Activated T-cell treated with anti-CD3 and anti-CD28 coated beads, Interleukin-2, amount 50 U/mL, for 24 hours (primary cell): ENCODE measurements at places on chromosomes 1 and 21.

GRCh38 chr1:198908995-198909394 lies 270.2 kb downstream of the PTPRC start:
- DNase-seq = no peak

GRCh38 chr21:30839304-30839703 lies 9.7 kb upstream of the KRTAP7-1 start:
- peak; percentile 32 for DNase-seq

DNA sequence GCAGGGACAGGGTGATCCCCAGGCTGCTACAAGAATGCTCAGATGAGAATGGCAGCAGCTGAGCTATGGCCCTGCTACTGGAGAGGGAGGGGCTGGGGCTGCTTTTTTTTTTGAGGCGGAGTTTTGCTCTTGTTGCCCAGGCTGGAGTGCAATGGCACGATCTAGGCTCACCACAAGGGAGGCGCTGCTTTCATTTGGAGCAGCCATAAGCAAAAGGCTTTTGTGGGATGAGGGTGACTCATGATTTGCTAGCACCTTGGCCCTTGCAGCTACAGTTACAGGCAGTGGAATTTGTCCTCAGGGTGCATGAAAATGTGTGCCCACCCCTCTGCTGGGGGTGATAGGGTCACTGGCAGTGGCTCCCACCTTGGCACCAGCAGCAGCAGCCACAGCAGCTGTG lies 32.4 kb upstream of the CYP4A22 start:
- DNase-seq = no peak

GRCh38 chr1:15304708-15305467 lies 57.9 kb downstream of the FHAD1 start:
- peak; percentile 79 for DNase-seq

DNA sequence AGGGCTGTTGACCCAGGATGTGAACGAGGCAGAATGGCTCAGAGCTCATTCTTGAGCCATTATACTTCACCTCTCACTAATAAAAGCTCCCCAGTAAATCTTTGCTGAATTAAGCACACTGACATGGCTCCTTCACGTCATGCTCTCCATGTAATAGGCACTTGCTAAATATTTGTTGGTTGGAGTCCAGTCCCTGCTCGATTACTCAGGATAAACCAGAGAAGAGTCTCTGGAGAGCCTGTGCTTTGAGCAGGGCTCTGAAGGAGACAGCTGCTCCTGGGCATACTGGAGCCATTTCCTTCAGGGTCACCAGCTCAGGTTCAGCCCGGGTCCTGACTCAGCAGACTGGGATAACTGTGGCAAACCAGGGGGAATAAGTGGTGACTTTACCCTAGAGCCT lies 46.9 kb downstream of the HLX start:
- DNase-seq = no peak

DNA sequence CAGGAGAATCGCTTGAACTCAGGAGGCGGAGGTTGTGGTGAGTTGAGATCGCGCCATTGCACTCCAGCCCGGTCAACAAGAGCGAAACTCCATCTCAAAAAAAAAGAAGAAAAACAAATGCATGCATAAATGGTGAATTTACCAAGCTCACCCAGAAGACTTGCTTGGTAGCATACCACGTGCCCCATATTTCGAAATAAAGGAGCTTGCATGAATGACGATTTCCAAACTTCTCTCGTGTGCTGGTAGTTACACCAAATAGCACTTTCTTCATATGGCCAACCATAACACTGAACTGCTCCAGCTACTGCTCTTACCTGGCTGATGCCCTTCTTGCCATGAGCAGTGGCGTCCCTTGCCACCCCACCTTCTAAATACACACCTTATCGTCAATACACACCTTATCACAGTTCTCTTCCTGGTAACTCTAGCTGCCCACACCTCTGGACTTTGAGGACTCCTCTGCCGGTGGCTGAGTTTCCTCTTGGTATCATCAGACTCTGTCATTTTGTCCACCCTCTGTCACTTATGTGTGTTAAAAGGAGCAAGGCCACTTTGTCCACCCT lies 2.8 kb downstream of the DOP1B start:
- DNase-seq = no peak

DNA sequence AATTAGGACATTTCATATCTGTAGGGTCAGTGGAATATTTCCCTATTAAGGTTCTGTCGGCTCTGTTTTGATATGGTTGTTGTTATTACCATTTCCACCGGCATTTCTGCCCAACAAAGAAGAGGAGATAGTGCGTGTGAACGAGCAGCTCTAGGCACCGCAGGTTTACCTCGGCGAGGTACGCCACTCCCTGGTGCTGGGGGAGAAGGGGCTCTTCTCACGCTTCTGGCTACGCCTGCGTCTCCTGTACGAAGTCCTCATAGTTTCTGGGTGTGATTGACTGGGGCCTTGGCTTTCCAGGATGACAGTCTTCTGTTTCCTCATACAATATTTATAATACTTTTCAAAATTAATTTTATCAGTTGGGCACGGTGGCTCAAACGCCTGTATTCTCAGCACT lies 54.4 kb upstream of the DIP2A start:
- no peak for DNase-seq

DNA sequence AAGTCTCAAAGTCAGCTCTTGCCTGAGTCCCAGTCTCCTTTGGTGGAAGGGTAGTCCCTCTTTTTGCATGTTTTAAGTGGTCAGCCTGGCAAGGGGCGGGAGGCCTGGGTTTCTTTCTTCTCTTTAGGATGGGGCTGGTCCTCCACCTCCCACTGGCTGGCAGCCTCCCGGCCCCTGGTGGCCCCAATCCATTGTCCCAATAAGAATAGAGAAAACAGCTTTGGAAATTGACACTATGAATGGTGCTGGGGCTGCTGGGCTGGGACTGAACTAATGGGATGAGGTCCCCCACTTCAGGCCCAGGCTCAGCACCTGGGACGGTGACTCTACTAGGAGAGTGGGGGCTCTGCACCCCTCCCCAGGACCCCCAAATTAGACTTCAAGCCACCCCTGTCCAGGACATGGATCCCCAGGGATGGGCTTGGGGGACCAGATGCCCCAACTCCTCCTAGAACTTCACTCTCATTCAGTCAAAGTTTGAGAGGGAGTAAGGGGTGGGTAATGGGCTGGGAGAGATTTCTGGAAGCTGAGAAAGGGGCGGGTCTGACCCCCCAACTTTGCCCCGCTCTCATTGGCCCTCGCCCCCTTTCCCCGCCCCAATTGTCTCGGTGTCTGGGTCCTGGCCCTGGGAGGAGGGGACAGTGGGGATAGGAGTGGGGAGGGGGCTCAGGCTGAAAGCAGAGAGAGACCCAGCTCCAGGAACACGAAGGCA lies 18.2 kb downstream of the SLC27A3 start:
- no peak for DNase-seq

DNA sequence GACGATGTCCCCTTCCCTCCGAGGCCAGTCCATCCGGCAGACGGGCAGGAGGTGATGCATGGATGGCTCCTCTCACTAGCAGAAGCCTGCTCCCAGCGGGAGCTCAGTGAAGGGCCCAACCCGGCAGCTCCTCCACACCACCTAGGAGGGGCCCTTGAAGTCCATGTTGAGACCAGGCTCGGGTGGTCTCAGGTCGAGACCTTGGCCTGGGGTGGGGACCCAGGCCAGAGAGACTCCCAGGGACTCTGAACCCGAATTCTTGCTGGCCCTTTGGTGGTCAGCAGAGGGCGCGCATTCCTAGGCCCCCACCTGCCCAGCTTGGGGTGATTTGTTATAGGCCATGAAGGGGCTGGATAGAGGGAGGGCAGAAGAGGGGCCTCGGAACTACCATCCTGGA lies 642 bp upstream of the NT5C1A start:
- peak; percentile 63 for DNase-seq

- no peak for DNase-seq
Observed at GRCh38 chr1:65105596-65105995, 42.4 kb upstream of the AK4 start.

GRCh38 chr21:34132926-34133325 lies 59.5 kb downstream of the MRPS6 start:
- DNase-seq = no peak

- no peak for DNase-seq
Observed at GRCh38 chr1:173502104-173502503, 25.0 kb downstream of the PRDX6 start.

- DNase-seq = no peak
Observed at GRCh38 chr1:9465640-9466039, 73.6 kb upstream of the SLC25A33 start.

GRCh38 chr1:67948151-67949080 lies 102.0 kb downstream of the DIRAS3 start:
- DNase-seq = no peak

- no peak for DNase-seq
Observed at GRCh38 chr21:17758683-17759082, 60.5 kb downstream of the C21orf91 start.

DNA sequence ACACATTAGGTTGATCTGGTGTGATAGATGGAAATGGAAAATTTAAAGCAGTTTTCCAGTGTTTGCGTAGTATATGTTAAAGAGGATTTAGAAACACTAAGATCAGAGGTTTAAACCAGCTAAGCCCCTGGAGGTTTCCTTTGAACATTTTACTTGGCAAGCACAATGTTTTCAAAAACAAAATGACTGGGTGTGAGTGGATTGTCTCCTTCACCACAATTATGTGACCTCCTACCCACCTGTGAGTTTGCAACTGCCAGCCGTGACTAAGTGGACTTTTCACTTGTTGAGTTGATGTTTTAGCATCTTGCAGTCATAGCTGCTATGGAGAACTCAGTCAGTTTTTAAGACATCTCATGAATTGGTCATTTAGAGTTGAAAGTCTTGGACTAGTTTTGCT lies 4.7 kb downstream of the CCDC190 start:
- DNase-seq = no peak
